ENCODE measurements at places on chromosomes 6 and 20. TPM values are rescaled to one million over a fixed set of nuclear protein-coding genes. Genes with fewer than 3 reads are reported as not detected.

Gene MCM3
- 214 TPM for total RNA-seq

Gene CABLES2
- 12.9 TPM for total RNA-seq

Gene PHACTR2
- total RNA-seq, result 63.5 TPM

Gene TXLNB
- not detected for total RNA-seq

Gene SIGLEC1
- not detected for total RNA-seq

Gene COL12A1
- not detected for total RNA-seq

Gene B3GALT4
- 5.6 TPM for total RNA-seq

Gene FRS3
- 5.3 TPM for total RNA-seq
